ENCODE measurements at places on chromosomes 12 and 14.

GRCh38 chr12:105596731-105597130, 266.2 kb downstream of the C12orf75 start:
- no peak for DNase-seq

GRCh38 chr12:18922851-18923250, 184.9 kb downstream of the CAPZA3 start:
- no peak for DNase-seq

GRCh38 chr12:108270035-108270848, 68.9 kb downstream of the CMKLR1 start:
- no peak for DNase-seq

GRCh38 chr12:93425736-93426411, 15.9 kb downstream of the UBE2N start:
- DNase-seq: no peak

GRCh38 chr14:51394384-51394783, 154.3 kb downstream of the TMX1 start:
- DNase-seq: no peak

- DNase-seq: no peak
These were observed 169.9 kb downstream of the DYRK2 start for GRCh38 chr12:67818459-67818903.

DNA sequence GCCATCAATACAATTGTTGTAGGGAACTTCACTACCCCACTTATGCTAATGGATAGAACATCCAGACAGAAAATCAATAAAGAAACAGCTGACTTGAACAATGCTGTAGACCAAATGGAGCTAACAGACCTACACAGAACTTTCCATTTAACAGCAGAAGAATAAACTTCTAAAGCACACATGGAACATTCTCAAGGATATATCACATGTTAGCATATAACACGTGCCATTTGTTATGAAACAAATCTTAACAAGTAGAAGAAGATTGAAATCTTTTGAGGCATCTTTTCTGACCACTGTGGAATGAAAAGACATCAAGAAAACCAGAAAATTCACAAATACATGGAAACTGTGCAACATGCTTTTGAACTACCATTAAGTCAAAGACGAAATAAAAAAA, 62.5 kb upstream of the RNU6-8 start:
- no peak for DNase-seq

GRCh38 chr14:88422919-88423650, 37.6 kb downstream of the SPATA7 start:
- DNase-seq: no peak

All from effector memory CD4-positive, alpha-beta T cell (primary cell).